ENCODE measurements at places on chromosomes 2 and 18.

DNA sequence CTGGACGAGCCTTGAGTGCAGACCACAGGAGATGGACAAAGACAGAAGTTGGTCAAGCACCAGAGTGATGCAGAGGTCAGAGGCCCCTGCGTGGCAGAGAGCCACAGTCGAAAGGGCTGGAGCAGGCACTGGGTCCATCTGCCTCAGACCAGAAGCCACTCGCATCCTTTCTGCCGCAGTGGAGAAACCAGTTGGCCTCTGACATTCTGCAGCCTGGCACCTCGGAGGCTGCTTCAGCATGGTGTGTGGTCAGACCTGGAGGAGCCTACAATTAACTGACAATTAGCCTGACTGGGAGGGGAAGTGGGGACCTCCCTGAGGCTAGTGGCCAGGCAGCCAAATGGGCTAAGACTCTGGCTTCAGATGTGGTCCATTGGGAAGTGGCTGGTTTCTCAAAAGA is 111.1 kb downstream of the SGPP2 start:
- no peak for DNase-seq

GRCh38 chr18:10351219-10351818 is 103.1 kb upstream of the APCDD1 start:
- DNase-seq = no peak

- DNase-seq = no peak
Observed at GRCh38 chr2:224309176-224309575, 92.7 kb downstream of the FAM124B start.

DNA sequence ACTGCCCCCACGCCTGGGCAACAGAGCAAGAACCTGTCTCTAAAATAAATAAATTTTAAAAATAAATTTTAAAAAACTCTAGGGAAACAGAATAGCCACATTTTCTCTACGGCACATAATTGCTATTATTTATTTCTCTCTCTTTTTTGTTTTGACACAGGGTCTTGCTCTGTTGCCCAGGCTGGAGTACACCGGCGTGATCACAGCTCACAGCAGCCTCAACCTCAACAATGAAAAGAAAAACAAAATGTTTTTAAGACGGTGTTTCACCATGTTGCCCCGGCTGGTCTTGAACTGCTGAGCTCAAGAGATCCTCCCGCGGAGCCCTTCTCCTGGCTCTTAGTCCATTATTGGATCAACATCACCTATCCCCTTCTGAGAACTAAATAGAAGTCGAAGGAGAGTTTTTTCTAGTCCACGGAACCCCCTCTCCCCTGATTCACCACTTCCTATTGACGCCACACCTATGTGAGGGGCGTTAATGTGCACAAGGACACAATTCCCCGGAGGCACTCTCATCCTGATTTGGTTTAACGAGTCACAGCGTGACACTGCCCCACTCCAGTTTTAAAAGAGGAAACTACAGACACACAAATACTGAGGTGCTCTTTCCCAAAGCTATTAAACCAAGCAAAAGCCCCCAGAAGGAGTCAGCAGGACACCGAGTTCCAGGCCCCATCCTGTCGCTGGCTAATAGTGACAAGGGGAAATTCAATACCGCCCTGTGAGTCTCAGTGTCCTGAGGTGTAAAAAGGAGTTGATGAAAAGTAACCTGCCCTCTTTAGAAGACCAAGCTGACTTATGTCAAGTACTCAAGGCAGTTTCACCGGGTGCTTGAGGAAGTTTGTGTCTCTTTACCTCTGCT is 1.1 kb downstream of the NPC1 start:
- no peak for DNase-seq

DNA sequence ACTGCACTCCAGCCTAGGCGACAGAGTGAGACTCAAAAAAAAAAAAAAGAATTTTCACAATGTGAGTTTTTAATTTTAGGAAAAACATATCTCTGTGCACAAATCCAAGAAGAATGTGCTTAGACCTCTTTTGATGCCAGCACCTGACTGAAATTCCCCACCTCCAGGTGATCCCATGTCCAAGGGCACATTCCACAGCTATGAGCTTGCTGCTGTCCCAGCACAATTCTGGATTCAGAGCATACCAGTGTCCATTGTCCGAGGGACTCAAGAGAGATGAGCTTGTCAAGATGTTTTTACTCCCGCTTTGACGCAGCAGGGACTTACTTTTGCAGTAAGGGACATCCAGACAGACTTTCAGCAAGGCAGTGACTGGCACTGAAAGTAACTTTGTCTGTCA is 489.1 kb upstream of the ACVR2A start:
- no peak for DNase-seq

DNA sequence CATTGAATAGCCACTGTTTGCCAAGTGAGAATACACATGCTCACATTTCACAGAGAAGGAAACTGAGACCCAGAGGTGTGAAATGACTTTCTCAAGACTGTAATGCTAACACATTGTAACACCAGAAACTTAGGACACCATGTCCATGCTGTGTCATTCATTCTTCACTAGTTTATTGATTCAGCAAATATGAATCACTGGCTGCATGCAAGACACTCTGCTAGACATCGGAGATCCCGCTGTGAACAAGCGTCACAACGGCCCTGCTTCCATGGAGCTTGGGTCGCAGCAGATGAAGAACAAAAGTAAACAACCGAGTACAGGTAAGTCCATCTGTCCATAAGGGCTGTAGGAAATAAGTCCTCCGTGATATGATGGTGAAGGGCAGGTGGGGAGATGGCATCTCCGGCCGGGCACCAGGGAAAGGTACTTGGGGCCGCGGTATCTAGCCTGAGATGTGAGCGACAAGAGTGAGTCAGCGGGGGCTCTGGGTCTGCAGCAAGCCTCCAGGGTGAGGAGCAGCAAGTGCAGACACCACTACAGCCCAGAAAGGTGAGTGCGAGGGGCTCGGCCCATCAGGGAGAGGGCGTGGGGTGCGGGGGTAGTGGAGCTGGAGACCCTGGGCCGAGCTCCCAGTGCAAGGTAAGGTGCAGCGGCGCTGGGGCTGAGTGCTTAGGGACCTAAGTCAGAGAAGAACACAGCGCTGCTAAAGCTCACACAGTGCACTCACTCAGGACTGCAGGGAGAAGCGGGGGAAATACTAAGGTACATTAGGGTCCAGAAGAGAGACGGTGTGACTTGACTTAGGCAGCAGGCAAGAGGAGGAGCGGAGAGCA is 391.2 kb downstream of the FBXO15 start:
- DNase-seq = no peak

- DNase-seq = no peak
Observed at GRCh38 chr18:9426753-9427152, 48.6 kb upstream of the RALBP1 start.

DNA sequence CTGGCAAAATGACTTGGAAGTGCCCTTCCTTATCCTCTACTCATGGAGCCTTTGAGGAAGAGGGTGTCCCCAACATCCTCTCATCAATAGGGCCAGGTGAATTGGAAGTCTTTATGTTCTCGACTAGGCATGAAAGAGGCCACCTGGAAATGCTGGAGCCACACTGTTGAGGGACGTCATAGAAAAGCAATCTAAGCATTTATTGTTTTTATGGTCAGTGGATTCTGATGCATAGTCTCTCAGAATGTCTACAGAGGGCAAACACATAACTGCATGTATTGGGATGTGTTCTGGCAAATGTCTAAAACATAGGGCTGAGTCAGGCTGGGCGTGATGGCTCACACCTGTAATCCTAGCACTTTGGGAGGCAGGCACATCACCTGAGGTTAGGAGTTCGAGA is 246.6 kb upstream of the SP5 start:
- no peak for DNase-seq

DNA sequence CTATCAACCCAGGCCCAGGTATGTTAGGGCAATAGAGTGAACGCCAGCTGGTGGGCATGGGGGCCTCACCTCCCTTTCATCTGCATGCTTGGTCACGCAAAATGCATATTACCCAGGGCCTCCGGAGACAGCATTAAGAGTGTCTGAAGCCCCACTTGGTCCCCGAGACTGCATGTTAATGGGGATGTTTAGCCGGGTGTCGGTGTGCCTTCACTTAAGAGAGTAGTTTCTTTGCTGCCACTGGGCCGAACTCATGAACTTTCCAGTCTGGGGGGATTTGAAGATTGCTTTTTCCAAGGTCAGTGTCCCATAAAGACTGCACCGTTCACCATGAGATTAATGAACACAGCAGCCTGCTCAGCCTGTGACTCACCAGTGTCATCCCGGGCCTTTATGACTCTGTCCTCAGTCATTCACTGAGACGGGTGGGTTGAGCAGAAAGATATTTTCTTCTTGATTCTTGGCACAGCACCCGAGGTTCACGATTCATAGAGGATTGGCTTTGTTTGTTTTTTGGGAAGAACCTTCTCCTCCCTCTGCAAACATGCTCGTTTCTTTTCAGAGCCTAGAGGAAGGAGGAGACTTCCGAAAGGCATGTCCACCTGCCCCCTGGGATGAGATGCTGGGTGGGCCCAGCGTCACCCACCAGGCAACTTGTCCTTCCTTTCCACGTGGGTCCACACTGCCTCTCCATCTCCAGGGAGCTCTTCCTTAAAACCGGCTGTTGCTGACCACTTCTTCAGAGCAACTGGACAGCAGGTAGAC is 199.1 kb downstream of the GLI2 start:
- DNase-seq = no peak

- DNase-seq = no peak
Observed at GRCh38 chr18:57749604-57749970, 53.5 kb downstream of the ATP8B1 start.

DNA sequence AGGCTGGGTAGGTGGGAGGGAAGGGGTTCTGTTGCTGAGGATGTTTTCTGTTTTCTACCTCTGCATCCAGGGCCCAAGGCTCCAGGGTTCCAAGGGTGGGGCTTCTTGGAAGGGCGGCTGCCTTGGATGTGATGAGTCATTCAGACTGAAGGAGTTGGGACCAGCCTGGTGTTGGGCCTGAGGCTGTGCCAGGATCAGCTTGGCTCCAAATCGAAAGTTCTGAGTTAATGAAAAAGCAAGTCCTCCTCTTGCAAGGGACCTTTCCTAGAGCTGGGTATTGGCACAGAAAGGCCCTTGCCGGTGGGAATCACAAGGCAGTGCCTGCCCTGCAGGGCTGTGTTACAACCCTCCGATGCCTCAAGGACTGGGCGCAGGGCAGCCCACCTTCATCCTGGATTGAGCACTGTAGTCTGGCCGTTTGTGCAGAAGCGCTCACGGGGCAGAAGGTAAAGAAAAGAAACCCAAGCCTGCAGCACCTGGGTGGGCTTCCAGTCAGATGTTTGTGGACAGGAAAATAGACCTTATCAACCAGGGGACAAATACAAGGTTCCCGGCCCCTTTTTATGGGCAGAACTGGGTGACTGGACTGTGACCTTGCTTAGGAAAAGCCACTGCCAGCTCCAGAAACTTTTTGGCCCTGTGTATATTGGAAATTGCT is 52.5 kb upstream of the MCFD2 start:
- no peak for DNase-seq

DNA sequence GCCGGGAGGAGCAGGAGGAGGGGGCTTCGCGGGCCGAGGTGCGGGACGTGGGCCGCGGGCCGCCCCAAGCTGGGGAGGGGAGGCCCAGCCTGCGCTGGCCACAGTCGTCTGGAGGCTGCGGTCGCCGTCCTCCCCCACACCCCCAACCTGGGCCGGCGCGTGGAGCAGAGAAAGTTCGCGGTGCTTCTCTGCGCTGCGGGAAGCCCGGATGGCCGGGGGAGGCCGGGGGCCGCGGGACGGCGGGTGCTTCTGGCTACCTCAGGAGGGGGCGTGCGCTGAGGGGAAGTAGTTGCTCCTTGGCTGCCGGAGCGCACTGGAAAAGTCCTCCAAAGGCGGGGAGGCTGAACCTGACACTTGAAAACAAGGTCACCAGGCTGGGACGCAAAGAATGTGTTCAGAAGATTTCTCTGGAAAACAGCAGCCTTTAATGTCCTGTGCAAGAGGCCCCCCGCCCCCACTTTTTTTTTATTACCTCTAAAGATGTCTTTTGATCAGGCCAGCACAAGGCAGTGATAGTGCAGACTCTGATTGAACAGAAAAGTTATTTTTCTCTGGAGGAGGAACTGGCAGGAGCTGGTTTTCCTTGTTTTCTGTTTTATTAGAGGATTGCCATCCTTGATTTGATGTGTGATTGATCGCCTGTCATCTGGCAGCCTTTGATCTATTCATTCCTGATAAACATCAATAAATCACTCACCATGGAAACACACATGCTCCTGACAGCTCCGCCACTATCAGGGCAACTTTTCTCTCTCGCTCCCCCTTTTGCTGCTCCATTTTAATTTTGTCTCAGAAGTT is 1.6 kb downstream of the TSHZ1 start:
- DNase-seq = no peak

DNA sequence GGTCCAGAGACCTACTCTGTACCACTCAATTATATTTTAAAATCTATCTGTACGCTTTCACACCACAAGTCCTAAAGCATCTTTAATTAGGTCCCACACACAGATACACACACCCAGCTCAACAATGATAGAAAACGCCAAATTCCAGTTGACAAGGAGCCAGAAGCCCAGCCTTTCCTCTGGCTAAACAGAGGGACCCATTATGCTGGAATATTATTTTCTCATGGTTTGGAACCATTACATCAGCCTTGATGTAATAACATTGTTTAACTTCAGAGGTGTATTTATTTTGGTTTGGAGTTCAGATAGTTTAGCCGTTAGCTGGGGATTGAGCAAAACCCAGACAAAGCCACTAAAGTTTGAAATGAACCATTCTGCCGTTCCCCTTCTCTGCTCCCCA is 14.0 kb upstream of the INHBB start:
- DNase-seq = no peak

GRCh38 chr18:32037616-32038015 is 19.0 kb downstream of the RNF125 start:
- no peak for DNase-seq

GRCh38 chr2:215738351-215738750 is 275.0 kb downstream of the MREG start:
- DNase-seq = no peak

GRCh38 chr2:39160982-39161381 is 40.1 kb upstream of the SOS1 start:
- no peak for DNase-seq

GRCh38 chr2:25489631-25490030 is 147.9 kb upstream of the DNMT3A start:
- DNase-seq = no peak

GRCh38 chr18:55875371-55875901 is 287.4 kb upstream of the TCF4 start:
- peak; percentile 38 for DNase-seq

- DNase-seq = no peak
Observed at GRCh38 chr2:111667542-111668273, 216.3 kb downstream of the ANAPC1 start.

GRCh38 chr2:95294579-95295250 is 2.4 kb upstream of the KCNIP3 start:
- no peak for DNase-seq

DNA sequence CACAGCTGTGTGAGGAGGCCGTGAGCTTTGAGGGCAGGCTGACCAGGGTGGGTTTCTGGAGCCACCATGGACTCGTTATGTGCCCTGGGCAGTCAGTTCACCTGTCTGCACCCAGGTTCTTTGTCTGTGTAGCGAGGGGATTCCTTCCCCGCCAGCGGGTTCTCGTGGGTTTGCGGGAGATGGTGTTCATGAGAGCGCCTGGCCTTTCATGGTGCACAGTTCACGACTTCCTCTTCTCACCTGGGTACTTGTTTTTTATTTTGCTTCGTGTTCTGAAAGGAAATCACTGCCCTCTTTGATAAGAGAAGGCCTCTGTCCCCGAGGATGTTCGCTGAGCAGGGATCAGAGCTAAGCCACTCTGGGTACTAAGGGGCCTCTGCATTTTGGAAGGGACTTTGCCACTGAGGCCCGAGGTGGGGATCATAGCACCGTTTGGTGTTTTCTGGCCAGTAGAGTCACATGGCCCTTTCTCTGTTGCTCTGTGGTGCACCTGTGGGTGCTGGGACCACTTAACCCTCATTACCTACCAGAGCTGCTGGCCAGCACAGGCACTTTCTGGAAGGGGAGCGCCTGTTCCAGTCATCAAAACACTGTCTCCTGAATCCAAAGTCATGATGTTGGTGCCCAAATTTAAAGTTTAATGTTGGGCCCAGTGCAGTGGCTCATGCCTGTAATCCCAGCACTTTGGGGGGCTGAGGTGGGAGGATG is 78.5 kb downstream of the LDLRAD4 start:
- DNase-seq = no peak
